GM23338 (cell line): ENCODE measurements at places on chromosomes 12 and 14.

DNA sequence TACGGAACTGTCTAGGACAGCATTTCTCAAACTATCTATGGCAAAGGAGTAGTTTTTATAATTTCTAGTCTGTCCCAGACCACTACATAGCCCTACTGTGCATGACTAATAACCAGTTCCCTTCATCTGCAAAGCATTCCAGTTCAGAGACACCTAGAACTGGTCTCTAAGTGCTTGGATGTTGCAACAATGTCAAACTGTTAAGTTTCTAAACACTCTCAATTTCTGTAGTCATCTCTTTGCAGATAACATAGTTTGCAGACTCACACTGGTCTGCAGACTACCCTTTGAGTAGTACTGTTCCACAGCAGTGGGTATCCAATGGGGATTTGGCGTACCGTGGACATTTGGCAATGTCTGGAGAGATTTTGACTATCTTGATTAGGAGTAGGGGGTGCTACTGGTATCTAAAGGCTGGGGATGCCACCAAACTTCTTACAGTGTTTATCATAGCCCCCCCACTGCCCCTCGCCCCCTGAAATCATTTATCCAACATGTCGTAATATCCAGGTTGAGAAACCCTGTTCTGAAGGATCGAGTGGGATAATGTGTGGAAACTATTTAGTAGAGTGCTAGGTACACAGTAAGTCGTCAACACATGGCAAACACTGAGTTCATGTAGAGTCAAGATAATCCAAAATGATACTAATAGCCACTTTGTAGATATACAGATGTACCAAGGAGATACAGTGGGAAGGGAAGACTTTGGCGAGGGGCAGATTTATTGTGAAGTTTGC, 1.7 kb downstream of the C12orf76 start:
- H3K36me3 ChIP-seq = no peaks in the 10 kb centered on the region
- no peak overlapping the region for H3K4me3 ChIP-seq
- no peak overlapping the region for H3K27ac ChIP-seq

GRCh38 chr12:4609071-4609470, 39.8 kb downstream of the AKAP3 start:
- no peaks in the 10 kb centered on the region; the same call in 1 of the 2 replicates for H3K4me1 ChIP-seq
- DNase-seq = no peak
- H3K36me3 ChIP-seq = no peaks in the 10 kb centered on the region
- no peaks in the 10 kb centered on the region for H3K27me3 ChIP-seq
- no peak overlapping the region for H3K27ac ChIP-seq
- no peak overlapping the region for H3K4me3 ChIP-seq

GRCh38 chr12:113521708-113522107, 50.0 kb upstream of the LHX5 start:
- H3K27ac ChIP-seq = no peak overlapping the region
- DNase-seq = no peak
- no peak overlapping the region for H3K4me3 ChIP-seq
- H3K36me3 ChIP-seq = no peaks in the 10 kb centered on the region; the same call in 1 of the 2 replicates
- H3K4me1 ChIP-seq = peaks cover 2% of the 10 kb centered on the region; the same call in 1 of the 2 replicates
- peaks cover 54% of the 10 kb centered on the region for H3K27me3 ChIP-seq

DNA sequence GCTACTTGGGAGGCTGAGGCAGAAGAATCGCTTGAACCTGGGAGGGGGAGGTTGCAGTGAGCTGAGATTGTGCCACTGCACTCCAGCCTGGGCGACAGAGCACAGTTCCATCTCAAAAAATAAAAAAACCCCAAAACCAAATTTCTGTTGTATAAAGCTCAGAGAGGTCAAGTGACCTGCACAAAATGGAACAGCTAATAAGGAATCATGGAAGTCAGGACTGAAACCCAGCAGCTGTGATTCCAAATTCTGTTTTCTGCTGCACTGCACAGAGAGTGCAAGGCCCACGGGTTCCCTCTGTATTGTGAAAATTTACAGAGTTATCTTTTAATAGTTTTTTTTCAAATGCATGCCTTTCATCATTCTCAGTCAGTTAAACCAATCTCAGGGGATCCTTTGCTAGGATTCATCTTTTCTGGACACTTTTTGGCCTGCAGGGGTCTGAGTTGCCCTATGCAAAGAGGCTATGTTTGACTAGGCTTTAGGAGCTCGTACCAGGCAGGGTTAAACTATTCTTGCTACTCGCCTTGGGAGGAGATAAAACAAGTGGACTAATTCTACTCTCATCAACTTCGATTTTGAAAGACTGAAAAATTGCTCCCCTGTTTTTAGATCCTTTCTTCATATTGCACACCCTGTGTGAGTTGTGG, 26.1 kb upstream of the AACS start:
- no peak overlapping the region for H3K27ac ChIP-seq
- DNase-seq = no peak
- H3K27me3 ChIP-seq = no peaks in the 10 kb centered on the region
- no peaks in the 10 kb centered on the region for H3K4me1 ChIP-seq
- no peaks in the 10 kb centered on the region for H3K36me3 ChIP-seq

DNA sequence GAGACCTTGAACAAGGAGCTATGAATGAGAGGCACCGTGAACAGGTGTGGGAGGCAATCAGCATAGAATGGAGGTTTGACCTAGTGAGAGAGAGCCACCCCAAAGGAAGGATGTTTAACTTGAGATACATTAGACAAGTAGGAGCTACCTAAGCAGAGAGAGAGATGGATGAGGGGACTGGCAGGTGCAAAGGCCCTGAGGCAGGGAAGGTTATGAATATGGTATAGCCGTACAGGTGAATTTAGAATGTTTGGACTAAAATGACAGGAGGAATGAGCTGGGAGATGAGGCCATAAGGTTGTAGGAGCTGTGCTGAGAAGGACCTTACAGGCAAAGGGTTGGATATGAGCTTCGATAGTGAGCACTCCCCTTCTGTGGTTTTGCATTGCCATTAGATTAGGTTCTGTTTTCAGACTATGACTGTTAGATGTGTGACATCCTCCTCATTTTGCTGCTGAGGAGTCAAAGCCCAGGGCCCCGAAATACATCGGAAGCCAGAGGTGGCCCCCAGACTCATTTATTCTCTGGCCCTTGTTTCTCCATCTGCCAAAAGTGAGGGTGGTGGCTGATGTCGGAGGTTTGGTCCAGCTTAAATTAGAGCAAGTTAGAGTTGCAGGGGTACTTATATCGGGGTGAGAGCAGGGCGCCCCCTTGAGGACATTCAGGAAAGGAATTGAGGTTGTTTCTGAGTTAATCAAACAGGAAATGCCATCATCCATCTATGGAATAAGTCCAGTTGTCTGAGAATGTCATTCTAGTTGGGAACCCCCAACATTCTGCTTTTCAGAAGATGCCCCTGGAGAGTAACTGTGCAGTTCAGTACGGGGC, 29.4 kb downstream of the SLC24A4 start:
- H3K4me1 ChIP-seq = no peaks in the 10 kb centered on the region
- DNase-seq = peak; percentile 69
- H3K4me3 ChIP-seq = no peak overlapping the region
- no peaks in the 10 kb centered on the region for H3K36me3 ChIP-seq

DNA sequence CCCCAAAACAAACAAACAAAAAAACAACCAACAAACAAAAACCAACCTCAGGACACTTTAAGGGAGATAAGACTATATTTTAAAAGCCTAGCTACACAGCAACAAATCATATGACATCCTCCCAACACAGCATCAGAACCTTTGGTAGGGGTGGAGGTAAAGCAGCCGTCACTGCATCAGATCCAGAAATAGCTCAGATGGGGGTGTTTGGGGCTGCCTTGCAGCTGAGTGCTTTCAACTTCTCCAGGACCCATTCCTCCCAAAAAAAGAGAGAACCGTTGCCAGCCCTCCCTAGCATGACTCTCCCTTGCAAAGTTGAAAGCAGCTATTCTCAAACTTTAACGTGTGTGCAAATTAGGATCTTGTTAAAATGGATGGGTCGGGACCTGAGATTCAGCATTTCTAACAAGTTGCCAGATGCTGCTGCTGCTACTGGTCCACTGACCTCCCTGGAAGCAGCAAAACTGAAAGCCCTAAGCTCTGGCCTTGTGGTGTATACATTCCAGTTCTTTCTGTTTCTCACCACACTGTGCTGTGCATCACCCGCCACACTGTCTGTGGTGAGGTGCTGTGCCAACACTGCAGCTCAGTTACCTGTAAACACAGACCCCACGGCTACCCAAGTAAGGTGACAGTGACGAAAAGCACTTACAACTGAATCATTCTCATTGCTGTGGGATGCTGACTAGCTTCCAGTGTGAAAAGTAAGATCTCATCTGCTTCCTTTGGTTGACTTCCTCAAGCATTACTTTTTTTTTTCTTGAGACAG, 54.0 kb downstream of the SLC38A1 start:
- peaks cover 16% of the 10 kb centered on the region; the same call in 1 of the 2 replicates for H3K4me1 ChIP-seq
- no peak overlapping the region for H3K4me3 ChIP-seq
- peaks cover 7% of the 10 kb centered on the region; the same call in 1 of the 2 replicates for H3K36me3 ChIP-seq
- no peak for DNase-seq

DNA sequence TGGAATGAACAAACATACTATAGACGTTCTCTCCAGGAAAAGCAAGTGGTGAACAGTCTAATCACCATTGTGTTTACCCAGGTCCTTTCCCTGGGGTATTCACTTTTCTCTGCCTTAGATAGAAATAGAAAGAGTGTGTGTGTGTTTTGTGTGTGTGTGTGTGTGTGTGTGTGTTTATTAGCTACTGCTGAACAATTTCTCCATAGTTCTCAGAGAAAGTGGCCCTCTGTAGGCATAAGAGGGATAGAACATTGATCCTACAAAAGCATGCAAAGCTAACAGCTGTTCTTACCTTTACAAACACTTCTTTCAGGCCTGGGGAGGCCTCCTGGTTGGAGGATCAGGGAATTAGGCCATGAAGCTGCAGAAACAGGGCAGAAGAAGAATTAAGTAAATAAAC, 665.7 kb upstream of the TBX3 start:
- no peaks in the 10 kb centered on the region for H3K27me3 ChIP-seq
- H3K27ac ChIP-seq = no peak overlapping the region
- no peak overlapping the region for H3K4me3 ChIP-seq
- no peak for DNase-seq

DNA sequence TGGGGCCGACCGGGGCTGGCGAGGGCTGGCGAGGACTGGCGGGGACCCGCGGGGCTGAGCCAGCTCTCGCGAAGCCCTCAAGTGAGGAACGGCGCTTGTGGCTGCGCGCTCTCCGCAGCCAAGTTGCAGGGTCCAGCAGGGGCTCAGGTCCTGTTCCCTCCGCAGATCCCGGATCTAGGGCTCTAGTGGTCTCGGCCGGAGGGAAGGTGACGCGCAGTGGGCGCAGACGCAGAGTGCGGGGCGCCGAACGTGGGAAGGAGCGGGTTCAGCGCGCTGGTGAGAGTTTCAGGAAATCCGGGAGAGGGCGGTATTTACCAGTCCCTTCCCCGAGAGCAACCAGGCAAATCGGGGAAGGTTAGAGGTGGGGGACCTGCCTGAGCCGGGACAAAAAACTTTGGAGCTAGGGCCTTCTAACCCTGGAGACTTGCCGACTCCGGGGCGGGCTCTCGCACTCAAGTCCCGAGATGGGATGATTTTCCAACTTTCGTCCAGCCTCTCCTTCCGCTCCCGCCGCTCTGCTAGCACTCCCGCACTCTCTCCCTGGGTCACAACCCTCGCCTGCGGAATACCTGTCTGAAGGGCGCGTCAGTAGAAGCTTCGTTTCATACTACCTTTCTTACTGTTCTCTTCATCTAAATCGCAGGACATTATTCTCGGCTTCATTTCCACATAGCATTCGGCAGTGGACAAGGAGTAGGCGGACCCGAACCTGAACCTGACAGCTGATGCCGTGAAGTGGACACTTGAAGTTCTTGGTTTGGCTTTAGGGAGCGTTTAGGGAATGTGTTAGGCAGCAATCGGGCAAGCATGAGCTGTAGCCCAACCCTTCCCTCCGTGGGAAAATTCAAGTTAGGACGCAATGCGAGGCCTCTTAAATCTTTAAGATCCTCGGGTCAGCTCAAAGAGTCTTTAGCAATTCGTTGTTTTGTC, 13.6 kb upstream of the PAX9 start:
- H3K4me3 ChIP-seq = peak overlapping the region; percentile 65
- peak; percentile 91 for DNase-seq
- peaks cover 21% of the 10 kb centered on the region for H3K4me1 ChIP-seq
- peaks cover 100% of the 10 kb centered on the region for H3K27me3 ChIP-seq

DNA sequence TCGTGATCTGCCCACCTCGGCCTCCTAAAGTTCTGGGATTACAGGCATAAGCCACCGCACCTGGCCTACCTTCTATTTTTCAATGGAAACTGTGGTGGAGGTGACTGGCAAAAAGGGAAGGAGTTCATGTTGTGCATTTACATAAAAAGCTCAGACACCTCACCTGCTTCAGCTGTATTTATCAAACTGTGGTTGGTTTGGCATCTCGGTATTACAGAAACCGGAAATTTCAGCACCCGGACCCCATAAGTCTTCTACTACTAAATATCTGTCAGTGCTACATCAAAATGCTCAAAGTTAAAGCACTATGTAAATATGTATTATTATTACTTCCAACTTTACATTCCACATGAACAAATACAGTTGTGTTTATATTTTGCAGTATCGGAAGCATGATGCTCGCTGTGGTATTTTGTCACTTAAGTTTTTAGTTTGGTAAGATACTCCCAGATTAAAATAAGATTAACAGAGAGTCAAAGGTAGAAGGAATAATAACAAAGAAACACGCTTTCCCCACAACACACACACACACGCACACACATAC, 95.4 kb downstream of the ITPR2 start:
- H3K36me3 ChIP-seq = no peaks in the 10 kb centered on the region; the same call in 1 of the 2 replicates
- H3K4me1 ChIP-seq = peaks cover 26% of the 10 kb centered on the region
- H3K27ac ChIP-seq = no peak overlapping the region
- no peaks in the 10 kb centered on the region for H3K27me3 ChIP-seq

- no peak overlapping the region for H3K4me3 ChIP-seq
- H3K36me3 ChIP-seq = no peaks in the 10 kb centered on the region
- DNase-seq = no peak
- no peaks in the 10 kb centered on the region for H3K27me3 ChIP-seq
- no peaks in the 10 kb centered on the region for H3K4me1 ChIP-seq
Measured at GRCh38 chr14:100663761-100664052, 63.0 kb upstream of the DLK1 start.

DNA sequence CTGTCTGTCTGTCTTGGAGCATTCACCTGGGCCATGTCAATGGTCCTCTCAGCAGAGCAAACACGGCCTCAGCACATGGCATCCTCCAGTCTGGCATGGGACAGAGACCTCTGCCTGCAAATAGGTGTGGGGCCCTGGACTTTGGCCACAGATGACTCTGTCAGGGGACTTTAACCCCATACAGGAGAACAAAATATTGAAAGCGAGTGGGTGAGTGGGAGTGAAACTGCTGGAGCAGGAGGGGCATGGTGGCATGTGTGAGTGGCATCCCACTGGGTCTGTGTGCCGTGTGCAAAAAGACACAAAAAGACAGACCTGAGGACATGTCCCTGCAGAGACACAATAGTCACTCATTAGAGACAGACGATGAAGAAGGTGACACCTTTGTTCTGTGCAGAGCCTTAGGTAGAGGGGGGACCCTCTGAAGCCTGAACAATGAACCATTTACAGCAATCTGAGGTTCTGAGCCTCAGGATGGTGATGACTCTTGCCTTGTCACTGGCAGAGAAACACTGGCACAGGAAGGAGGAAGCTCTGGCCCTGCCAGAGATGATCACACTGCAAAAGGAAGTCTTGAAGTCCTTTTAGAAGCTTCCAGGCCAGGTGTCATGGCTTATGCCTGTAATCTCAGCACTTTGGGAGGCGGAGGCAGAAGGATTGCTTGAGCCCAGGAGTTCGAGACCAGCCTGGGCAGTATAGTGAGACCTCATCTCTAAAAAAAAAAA, 7.5 kb downstream of the LAG3 start:
- no peak overlapping the region for H3K4me3 ChIP-seq
- H3K27ac ChIP-seq = peak overlapping the region; percentile 5; the same call in 1 of the 2 replicates
- H3K27me3 ChIP-seq = peaks cover 38% of the 10 kb centered on the region
- no peak for DNase-seq
- peaks cover 6% of the 10 kb centered on the region; the same call in 1 of the 2 replicates for H3K4me1 ChIP-seq
- H3K36me3 ChIP-seq = no peaks in the 10 kb centered on the region
